ENCODE measurements at places on chromosomes 6 and 20.

GRCh38 chr20:58321205-58321604, 11.7 kb downstream of the RAB22A start:
- DNase-seq: no peak

- DNase-seq: peak; percentile 86
Measured at GRCh38 chr6:158869826-158870648, 50.9 kb upstream of the EZR start.

DNA sequence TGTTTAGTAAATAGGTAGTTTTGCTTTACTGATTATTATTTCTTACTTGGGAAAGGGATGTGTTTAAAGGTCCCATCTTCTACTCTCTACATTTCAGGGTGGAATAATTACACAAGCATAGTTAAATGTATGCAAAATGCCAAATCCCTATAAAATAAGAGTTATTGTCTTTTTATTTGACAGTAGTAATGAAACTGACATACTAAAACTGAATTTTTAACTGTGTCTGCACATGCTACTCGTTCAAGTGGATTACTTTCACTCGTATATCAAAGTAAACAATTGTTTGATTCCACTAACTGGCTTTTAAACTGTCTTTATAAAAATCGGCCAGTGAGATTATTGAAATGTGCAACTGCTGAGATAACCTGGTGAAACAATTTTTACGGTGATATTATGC, 602.9 kb upstream of the ADGRB3 start:
- DNase-seq: no peak

DNA sequence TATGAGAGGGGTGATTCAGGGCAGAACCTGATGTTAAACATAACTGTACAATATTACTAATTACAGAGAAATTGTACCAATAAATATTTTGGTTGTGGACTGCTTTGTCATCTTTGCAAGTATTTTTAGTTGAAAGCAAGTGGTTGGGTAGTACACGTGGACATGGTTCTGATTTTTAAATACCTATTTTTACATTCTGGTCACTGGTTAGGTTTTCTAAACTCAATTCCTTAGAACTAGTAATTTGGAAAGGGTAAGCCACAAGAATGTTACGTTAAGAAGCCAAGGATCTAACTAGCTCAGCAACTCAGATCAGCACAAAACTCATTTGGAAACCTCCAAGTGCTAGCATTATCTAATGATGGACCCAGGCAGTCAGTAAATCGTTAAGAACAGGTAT, 2.7 kb downstream of the EPB41L2 start:
- DNase-seq: peak; percentile 18

- no peak for DNase-seq
Measured at GRCh38 chr6:92160226-92160625, 1259.1 kb downstream of the EPHA7 start.

Data from mesenchymal stem cell (in vitro differentiated cells and primary cell).